ENCODE measurements at places on chromosomes 16 and 17.

DNA sequence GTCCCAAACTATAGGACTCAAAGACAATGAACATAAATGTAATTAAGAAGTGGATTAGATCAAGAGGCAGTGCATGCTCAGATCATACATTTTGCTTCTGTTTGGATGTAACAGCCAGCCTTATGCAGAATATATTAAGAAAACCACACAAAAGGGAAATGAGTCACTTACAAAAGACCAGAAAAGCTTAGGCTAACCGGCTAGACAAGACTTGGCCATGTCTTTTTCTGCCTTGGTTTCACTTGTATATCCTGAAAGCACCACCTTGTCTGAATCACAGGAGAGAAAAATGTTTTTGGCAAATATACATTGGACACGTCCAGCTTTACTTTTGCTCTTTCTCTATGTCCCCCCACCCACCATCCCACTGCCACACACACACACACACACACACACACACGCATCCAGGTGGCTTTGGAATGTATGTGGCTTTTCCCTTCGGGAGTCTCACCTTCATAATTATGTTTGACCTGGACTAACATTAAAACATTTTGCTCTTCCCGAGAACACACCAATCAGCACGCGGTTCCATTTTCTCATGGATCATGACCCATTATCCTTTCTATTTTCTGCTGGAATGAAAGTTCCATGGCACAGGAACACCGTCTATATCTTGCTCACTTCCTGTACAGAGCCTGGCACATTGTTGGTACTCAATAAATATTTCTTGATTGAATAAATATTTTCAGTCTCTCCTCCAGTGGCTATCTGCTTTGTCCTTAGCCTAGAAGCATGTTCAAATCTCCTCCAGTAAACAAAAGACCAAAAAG lies 64.6 kb downstream of the CDK5R1 start:
- no peak for DNase-seq

GRCh38 chr17:40041196-40041595 lies 13.0 kb downstream of the MED24 start:
- DNase-seq, result no peak

DNA sequence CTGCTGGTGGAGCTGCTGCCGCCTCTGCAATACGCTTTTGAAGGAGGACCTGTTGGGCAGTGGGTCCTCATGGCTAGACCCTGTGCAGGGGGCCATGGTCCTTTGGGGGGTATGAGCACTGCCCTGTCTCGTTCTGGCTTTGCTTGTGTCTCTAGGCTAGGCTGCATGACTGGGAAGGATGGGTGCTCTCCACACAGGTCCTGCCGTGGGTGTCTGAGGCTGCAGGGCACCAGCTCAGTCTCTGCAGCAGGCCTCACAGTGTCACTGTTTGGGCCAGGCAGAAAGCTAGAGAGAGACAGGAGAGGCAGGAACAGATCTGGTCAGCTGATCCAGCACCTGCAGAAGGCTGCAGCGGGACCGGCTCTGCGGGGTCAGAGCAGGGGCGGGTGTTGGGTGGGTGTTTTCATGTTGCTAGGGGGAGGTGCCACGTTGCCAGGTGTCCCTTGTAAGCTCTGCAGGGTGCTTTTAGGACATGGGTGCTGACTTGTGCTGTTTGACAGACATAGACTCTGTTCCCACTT lies 111.4 kb downstream of the SNX29 start:
- DNase-seq, result no peak

DNA sequence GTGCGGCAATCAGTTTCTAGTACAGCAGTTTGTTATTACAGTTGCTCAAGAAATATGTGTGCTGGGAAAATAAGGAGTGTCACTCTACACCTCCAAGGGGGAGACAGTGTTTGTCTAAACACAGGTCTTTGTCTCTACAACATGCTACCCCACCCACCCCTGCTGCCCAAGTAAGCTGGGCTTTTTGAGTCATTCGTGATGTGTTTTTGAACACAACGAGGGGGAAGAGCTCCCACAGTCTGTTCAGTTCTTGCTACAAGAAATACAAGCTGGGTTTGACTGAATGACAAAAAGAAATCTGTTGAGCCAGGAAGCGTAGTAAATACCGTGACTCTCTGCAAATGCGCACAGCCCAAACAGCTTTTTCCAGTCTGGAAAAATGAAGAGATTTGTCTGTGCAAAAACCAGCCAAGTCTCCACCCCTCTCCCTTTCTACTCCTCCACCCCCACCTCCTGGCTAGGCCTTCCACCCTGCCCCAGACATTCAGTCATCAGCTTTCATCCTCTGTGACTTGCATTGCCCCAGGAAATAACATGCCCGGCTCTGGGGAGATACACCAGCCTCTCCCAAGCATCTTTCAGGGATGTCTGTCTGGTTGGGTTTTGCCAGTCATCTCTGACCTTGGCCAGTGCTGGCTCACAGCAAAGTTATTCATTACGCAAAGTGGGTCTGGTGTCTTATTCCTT lies 25.7 kb downstream of the CHD9 start:
- DNase-seq, result no peak

DNA sequence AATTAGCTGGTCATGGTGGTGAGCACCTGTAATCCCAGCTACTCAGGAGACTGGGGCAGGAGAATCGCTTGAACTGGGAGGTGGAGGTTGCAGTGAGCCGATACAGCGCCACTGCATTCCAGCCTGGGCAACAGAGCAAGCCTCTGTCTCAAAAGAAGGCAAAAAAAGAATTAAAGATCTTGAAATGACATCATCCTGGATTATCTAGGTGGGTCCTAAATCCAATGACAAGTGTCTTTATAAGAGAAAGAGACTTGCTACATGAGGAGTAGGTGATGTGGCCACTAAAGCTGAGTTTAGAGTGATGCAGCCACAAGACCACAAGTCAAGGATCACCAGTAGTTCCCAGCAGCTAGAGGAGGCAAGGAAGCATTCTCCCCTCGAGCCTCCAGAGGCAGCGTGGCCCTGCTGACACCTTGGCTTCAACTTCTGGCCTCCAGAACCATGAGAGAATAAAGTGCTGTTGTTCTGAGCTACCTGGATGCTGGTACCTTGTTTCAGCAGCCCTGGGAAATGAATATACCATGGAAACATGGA lies 15.8 kb downstream of the CIITA start:
- no peak for DNase-seq

GRCh38 chr16:260326-260725 lies 15.4 kb downstream of the RGS11 start:
- no peak for DNase-seq

- DNase-seq, result no peak
These were observed 37.6 kb downstream of the NOS2 start for GRCh38 chr17:27762527-27763305.

Measured in GF-D8 (cell line).